Ureter (tissue), 1 donor: ENCODE measurements at places on chromosomes 13 and 19.

DNA sequence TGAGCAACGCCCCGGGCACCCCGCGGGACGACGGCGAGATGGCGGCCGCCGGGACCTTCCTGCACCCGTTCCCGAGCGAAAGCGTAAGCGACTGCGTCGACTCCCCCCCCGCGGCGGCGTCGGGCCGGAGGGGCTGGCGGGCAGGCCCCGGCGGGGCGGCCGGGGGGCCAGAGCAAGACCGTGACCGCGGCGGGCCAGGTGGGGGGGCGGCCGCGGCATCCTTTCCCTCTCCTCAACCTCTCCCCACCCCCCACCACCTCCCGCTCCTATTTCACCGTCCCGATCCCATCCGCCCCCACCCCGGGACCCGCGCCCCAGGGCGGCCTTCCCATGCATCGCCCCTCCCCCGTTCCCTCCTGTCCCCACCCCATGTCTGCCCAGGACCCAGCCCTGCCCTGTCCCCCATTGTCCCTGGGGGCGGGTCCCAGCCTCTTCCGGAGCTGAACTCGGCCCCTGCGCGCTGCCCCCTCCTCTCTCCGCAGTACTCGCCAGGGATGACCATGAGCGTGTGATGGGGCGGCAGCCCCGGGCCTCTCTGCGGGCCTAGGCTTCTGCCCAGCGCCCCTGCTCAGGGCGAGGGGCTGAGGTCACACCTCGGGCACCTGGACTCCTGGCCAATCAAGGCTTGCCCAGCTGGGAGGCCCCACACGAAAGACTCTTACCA is 4.1 kb downstream of the ISYNA1 start:
- no peak for DNase-seq

DNA sequence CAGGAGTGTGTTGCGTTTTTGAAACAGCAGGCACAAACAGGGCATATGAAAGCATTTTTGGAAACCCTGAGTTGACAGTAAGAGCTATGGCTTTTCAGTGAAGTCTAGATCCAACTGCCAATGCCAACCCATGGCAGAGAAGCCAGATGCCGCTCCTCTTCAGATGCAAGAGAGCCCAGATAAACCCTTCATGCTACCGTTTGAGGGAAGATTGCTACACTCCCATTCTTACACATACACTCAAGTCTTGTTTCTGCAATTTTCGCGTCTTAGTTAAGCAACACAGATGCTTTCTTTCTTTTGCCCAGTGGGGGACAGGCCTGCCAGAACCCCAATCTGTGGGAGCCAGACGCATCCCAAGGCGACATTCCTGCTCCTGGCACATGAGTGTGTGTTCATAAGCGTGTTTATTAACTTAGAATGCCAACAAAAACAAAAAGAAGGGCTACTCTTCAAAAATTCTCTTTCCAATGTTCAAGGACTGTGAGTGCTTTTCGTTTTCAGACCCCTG is 10.4 kb downstream of the BORCS8 start:
- no peak for DNase-seq

- no peak for DNase-seq
Measured at GRCh38 chr13:73870970-73871935, 263.0 kb downstream of the KLF12 start.

GRCh38 chr19:42150911-42151361 is 18.7 kb upstream of the POU2F2 start:
- no peak for DNase-seq

DNA sequence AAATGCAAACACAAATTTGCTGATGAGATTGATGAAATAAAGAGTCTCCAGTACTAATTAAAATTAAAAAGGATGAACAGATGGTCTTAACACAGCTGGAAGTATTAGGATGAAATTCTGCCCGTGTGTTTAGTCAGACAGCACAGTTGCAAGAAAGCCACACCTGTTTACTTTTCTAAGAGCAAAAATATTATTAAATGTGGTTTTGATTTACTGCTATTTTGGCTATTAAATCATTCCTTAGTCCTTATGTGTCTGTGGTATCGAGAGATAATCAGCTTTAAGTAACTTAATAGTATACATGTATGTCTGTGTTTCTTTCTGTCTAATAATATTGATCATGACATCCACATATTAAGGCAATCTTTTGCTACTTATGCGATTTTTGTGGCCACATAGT is 494.9 kb downstream of the GPC6 start:
- no peak for DNase-seq

- peak; percentile 73 for DNase-seq
Measured at GRCh38 chr13:44331912-44332851, 41.4 kb upstream of the SERP2 start.

DNA sequence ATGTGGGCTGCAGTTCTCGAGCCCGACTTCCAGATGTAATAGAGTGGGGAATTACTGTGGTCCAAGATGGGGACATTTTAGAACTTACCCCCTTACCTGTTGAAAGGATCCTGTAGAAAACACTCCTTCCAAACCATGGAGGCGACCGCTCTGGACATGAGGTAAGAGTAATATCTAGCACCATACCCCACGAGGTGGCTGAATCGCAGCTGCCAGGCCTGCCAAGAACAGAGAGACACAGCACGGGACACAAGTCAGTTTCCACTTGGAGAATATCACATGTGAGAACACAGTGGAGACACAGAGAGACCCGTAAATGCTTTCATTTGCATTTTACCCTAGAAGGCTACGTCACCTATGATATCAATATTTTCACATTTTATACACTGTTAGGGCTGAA is 129.2 kb downstream of the MIPEP start:
- DNase-seq: no peak

DNA sequence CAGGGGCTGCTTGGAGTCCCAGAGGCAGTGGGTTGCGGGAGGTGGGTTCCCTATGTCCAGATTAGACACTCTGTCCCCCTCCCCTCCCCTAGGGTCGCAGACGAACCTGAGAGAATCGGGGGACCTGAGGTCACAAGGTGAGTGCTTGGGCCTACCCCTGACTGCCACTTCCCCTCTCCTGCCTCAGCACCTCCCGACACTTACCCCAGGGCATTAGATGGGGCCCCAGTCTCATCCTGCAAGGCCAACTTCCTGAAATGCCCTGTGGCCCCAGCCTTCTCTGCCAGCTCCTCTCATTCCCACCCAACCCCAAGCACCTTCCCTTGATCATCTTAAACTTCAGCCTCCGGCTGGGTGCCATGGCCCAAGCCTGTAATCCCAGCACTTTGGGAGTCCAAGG is 23.0 kb downstream of the CKM start:
- no peak for DNase-seq

GRCh38 chr13:51944428-51944827 is 66.8 kb downstream of the ATP7B start:
- no peak for DNase-seq

- peak; percentile 79 for DNase-seq
Measured at GRCh38 chr19:1102407-1103131, 1.2 kb upstream of the GPX4 start.
